ENCODE measurements at places on chromosomes 7 and 10.
A peak's percentile ranks its signal among the peaks of the same experiment; 100 is the strongest.

GRCh38 chr10:95414844-95415485 is 124.2 kb upstream of the PDLIM1 start:
- no peak for DNase-seq

- DNase-seq, result no peak
These were observed 133.5 kb downstream of the BUB3 start for GRCh38 chr10:123287594-123288247.

DNA sequence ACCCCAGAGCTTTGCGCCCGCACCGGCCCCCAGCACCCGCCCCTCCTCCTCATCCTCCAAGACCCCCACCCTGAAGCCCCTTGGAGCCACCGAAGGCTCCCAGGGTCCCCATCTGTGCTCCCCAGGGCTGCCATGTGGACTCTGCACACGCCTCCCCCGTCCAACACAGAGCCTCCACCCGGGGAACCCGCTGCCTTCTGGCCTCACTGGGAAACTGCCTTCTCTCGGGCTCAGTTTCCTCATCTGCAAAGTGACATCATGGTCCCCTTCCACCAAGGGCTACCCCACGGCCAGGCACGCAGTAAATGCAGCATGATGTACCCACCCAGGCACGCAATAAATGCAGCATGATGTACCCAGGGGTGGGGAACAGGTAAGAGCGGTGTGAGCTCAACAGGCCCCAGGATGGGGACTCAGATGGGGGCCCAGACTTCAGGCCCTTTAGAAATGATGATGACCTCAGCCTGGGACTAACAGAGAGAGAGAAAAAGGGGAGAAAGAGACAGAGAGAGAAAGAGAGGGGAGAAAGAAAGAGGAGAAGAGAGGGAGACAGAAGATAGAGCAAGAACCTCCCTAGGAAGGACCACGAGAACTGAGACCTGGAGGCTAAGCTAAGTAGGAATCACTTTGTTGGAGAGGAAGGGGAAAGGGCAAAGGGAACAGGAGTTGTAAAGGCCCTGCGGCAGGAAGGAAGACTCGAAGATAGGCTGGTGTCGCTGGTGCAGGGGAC is 2.5 kb upstream of the MICALL2 start:
- DNase-seq, result no peak

- DNase-seq, result peak; percentile 14
These were observed 751 bp upstream of the GTPBP10 start for GRCh38 chr7:90345595-90346335.

- no peak for DNase-seq
These were observed 268.1 kb downstream of the PRKG1 start for GRCh38 chr10:51342381-51342780.

- peak; percentile 16 for DNase-seq
These were observed 51.9 kb downstream of the ALOX5 start for GRCh38 chr10:45425621-45426563.

- DNase-seq, result no peak
These were observed 303.3 kb downstream of the IPMK start for GRCh38 chr10:57964351-57964750.

- DNase-seq, result no peak
These were observed 7.7 kb downstream of the UNC5B start for GRCh38 chr10:71219918-71220688.

DNA sequence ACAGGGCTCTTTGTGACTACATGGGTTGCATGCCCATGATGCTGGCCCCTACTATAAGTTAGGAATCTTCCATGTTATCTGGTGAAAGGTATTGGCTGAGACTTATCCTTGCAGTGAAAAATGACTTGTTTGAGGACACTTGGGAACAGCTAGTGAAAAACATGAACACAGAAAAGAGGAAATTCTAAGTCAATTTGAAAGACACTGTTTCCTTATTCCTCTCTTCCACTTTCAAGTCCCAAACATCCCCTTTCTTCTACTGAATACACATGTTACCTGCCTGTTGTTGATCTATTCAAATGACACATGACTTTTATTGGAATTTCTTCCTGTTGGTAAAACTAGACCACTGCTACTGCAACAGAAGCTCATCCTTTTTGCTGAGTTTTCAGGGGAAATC is 29.5 kb upstream of the PRKCQ start:
- no peak for DNase-seq

DNA sequence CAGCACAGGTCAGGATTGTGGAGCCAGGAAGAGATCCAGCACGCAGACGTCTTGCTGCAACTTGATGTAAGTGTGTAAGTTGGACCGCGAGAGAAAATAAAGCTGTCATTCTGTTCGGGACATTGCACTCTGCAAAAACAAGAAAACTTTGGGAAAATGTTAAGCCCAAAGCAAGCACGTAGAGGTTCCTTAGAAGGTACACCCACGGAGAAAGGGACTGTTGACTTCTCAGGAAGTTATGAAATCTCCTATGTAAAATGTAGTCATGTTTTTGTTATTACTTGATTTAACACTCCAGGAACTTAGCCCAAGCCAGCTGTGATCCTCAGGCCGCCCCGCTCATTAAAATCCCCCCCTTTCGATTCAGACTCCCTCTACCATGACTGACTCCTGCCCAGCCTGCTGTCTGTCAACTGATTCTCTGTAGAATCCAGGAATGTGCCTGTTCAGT is 196.1 kb upstream of the TCF7L2 start:
- no peak for DNase-seq

DNA sequence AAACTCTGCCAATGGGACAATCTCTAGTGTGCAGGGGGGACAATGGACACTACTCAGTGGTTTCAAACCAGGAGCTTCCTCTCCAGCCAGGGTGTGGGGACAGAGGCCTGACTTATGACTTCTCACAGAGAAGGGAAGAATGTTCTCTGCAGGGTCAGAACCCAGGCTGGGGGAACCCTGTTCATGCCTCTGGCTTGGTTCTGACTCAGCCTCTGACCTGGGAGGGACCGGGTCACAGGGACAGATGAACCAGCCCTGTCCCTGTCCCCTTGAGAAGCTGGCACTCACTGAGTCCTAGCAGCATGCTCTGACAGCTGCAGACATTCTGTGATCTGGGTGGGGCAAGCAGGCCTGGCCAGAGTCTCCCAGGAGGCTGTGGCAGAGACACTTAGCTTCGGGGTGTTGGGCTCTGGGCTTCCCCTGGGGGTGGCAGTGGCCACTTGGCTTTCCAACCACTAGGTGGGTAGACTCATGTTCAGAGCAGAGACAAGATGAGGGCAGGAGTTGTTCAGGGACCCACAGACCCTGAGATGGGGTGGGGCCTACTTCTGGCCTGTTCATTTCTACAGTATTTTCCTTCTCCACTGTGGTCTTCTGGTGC is 13.6 kb downstream of the TSPAN15 start:
- no peak for DNase-seq

DNA sequence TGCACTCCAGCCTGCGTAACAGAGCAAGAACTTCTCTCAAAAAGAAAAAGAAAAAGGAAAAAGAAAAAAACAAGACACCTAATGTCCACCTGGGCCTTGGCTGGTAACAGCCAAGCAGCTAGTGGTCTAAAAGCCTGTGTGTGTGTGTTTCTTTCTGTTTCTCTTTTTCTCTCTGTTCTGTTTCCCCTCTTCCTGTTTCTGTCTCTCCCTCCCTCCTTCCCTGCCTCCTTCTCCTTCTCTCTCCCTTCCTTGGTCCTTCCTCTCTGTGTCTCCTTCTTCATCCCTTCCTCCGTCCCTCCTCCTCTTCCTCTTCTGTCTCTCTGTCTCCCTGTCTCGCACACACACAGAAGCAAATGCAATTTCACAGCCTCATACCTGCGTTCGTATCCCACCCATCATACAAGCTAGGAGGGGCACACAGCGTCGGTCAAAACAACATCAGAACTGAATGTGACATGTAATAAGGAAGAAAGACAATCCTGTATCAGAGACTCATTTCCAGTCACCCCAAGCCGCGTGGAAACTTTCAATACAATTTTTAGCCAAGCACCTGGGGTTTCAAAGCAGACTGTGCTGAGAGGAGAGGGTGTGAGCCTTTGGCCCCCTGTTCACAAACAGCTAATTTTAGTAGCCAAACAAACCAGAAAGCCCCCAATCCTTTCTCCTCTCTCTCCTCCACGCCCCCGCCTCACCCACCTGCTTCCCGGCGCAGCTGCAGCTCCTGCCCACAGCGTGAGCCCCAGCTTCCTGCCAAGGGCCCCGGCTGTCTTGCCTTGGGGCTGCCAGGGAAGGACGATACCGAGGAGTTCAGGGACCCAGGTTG is 50.2 kb upstream of the GNA12 start:
- DNase-seq, result no peak

GRCh38 chr7:28855538-28856217 is 102.5 kb downstream of the TRIL start:
- no peak for DNase-seq

DNA sequence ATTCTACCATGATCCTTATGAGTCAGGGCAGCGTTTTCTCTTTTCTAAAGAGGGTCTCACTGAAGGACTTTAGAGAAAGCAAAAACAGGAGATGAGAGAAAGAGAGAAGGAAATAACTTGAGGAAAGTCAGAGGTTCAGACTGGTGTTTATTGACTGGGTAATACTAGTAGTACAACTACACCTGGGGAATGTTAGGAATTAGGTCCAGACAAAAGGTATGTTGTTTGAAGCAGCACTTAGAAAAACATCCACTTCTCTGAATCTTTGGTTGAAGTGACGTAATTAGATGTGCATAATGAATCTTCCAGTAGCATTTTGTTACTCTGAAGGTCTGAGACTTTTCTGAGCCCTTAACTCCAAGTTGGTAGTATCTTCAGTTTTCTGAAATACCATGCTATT is 380.3 kb upstream of the LRGUK start:
- DNase-seq, result no peak

DNA sequence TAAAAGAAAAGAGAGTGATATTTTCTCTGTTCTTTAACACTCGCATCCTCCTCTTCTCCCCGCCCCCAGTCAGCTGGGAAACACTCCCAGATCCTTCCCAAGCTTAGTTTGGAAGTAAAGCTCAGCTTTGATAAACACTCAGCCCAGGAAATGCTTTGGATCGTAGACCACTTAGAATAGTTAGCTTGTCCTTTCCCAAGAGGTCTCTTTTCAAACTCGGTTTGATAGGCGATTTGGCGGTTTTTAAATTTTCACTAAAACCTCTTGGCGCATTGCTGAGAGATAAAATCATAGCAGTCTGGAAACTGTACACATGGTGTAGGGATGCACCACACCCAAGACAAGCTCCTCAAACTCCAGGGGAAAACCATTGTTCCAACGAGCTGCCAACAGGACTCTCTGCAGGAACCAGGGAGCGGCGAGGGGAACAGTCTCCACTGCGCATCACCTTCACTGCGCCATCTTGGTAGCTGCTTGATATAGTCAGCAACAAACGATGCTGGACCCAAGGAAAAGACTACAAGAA is 22.3 kb downstream of the SMURF1 start:
- DNase-seq, result no peak

GRCh38 chr10:96606216-96606615 is 19.4 kb upstream of the TM9SF3 start:
- no peak for DNase-seq

- DNase-seq, result no peak
These were observed 37.6 kb downstream of the MCU start for GRCh38 chr10:72729528-72729927.

GRCh38 chr10:84540617-84541288 is 212.4 kb downstream of the CCSER2 start:
- DNase-seq, result no peak

DNA sequence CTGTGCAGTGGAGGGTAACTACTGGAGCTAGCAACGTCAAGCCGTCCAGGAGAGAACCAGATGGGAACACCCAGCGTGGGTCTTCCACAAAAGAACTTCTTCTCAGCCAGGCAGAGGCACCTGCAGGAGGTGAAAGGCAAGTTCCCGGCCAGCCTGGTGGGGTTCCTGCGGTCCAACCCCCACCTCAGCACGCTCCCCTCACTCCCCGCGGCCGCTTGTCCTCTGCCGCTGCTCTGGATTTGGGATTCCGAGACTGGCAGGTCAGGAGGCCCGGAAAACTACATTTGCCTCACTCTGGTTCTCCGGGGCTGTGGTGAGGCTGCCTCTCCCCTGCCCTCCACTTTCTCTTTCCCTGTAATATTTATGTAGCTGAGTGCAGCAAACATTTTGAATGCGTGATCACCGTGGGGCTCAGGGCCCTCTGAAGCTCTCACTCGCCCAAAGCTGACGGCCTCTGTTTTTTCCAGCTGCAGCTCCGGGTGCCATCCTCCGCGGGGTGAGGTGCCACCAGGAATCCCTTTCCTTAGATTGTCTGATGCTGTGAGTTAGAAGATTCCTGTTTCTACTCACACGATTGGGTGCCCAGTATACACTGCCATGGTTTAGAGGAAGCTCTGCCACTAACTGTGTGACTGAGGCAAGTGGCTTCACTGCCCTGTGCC is 366.9 kb downstream of the DNAJB6 start:
- no peak for DNase-seq

DNA sequence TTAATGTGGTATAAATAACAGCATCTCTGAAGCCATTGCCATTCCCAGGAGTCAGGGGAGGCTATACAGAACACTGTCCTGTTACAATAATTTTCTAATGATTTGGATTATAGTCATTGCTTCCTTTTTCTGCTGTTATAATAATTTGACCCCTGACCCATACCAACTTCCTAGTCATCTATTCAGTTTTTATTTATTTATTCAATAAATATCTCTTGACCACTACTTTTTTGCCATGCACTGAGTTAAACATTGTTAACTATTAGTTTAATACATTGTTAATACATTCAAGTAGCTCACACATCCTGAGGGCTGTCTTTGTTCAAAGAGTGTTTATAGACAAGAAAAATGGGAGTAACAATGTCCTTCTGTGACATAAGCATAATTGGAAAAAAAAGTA is 235.5 kb upstream of the MEOX2 start:
- DNase-seq, result no peak

GRCh38 chr10:13000431-13000830 is 1.1 kb downstream of the CCDC3 start:
- no peak for DNase-seq
